Right lobe of liver (tissue), 6 donors: ENCODE measurements at places on chromosomes 7 and 10. TPM values are rescaled to one million over a fixed set of nuclear protein-coding genes. Genes with fewer than 3 reads are reported as not detected.

Gene IGFBP1
- 450 TPM for total RNA-seq

Gene LDB1
- total RNA-seq = 11.5 TPM

Gene CHAT
- total RNA-seq = not detected

Gene TMEM209
- 7.5 TPM for total RNA-seq

Gene AKR1B15
- 1.8 TPM for total RNA-seq

Gene BET1
- total RNA-seq = 15.0 TPM

Gene PLCE1
- 0.74 TPM for total RNA-seq

Gene PTTG1IP2
- total RNA-seq = not detected

Gene GAD2
- not detected for total RNA-seq

Gene PRKAR2B
- 2.6 TPM for total RNA-seq

Gene PDZD7
- total RNA-seq = 0.15 TPM

Gene SORCS3
- total RNA-seq = not detected

Gene SYNPO2L
- not detected for total RNA-seq

Gene SH2D4B
- not detected for total RNA-seq
